ENCODE measurements at places on chromosomes 2 and 18.

DNA sequence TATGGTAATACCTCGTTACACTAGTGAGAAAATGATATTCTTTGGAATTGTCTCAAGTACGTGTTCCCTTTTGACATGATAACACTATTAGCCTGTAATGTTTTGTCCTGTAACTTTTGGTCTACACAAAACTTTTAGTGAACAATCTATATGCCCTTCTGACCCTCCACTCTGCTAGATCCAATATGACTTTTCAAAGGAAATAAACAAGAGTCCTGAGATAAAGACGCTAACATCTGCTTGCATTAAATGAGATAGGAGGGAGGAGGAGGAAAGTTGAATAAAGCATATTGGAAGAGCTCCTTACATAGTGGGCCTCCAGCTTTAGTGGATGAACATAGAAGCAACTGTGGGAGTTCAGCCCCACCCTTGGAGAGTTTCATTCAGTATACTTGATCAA, 83.3 kb upstream of the CAVIN2 start:
- DNase-seq, result no peak

GRCh38 chr18:48782381-48782861, 168.3 kb downstream of the SMAD7 start:
- no peak for DNase-seq

DNA sequence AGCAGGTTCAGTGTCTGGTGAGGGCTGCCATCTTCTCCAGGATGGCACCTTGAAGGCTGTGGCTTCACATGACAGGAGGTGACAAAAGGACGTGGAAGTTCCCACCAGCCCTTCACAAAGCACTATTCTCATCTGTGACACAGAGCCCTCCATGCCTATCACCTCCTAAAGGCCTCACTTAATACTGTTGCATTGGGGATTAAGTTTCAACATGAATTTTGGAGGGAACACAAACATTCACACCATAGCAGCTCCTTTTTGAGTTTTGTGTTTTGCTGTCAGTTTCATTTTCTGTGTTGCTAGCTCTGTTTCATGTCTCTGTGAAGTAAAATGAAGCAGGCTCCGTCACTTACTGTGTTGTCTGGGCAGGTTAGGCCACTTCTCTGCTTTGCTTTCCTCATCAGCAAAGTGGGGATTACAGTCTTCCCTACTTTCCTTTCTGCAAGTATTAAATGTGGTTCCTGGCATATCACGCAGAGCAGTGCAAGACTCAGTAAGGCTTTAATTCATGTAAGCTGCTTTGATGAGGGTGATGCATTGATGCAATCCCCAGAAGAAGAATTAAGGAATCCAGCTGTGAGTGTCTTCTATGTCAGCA, 31.6 kb downstream of the LIMS1 start:
- no peak for DNase-seq

GRCh38 chr2:95034221-95034620, 8.7 kb downstream of the MAL start:
- DNase-seq, result no peak

GRCh38 chr2:215141706-215142105, 3.3 kb upstream of the ABCA12 start:
- no peak for DNase-seq

DNA sequence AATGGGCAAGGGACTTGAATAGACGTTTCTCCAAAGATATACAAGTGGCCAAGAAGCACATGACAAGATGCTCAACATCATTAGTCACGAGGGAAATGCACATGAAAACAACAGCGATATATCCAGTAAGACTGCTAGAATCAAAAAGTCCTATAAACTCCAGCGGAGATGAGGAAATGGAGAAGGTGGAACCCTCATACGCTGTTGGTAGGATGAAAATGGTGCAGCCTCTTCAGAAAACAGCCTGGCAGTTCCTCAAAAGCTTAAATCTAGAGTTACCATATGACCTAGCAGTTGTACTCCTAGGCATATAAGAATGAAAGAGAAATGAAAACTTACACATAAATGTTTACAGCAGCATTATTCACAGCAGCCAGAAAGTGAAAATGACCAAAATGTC, 48.1 kb downstream of the HPCAL1 start:
- DNase-seq, result no peak

DNA sequence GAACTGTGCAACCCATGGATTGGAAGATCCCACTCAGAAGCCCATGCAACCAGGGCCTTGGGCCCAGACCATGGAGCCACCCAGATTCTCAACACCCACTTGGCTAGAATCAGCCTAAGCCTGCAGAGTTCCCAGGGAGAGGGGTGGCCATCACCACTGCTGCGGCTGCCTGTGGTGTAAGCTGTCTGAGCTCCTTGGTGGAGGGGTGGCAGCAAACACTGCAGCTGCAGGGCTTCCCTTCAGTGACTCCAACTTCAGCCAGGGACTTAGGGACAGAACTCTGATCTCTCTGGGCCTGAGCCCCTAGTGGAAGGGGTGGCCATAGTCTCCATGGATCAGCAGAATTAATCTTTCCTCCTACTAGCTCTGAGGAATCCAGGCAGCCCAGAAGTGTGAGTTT, 72.5 kb downstream of the RAD51AP2 start:
- DNase-seq, result no peak

DNA sequence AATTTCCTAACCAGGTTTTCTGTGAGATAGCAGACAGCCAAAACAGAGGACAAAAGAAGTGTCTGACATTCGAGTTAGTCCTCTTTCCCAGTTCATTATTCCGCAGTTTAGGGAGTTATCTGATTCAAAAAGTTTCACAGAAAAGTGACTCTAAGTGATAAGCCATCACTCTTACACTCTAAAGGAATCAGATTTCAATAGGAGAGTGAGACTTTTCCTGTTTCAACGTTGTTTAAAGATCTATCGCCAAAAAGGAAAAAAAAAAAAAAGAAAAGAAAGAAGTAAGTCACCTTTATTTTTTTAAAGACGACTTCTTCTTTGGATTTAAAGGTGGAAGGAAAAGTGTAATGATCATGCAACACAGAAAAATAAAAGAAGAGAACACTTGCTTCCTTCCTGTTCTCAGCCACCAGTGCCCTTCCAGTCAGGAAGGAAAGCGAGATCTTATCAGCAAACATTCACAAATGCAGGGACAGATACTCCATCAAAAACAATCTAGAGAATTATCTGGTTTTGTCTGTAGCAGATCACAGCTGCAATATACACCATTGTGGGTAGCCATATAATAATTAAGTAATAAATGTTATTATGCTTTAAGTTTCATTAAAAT, 49.8 kb downstream of the TFPI start:
- no peak for DNase-seq

- DNase-seq, result no peak
Observed at GRCh38 chr2:98515250-98515991, 70.8 kb downstream of the INPP4A start.

DNA sequence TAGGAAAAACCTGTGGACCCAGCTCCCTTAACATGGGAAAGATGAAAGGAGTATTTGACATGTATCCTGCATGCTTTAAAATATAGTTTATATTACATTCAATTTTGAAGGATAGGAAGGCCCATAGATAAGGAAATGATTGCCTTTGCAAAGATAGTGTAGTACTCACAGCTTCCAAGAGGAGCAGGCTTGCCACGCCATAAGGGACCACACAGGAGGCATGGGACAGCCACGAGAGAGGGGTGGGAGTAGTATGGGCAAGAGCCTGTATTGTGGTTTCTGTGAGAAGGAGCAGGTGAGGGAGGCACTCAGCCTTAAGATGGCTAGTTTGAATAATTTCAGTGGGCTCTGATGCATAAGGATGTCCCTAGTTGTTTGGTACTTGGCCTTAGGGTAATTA, 740.3 kb downstream of the SATB2 start:
- DNase-seq, result no peak

DNA sequence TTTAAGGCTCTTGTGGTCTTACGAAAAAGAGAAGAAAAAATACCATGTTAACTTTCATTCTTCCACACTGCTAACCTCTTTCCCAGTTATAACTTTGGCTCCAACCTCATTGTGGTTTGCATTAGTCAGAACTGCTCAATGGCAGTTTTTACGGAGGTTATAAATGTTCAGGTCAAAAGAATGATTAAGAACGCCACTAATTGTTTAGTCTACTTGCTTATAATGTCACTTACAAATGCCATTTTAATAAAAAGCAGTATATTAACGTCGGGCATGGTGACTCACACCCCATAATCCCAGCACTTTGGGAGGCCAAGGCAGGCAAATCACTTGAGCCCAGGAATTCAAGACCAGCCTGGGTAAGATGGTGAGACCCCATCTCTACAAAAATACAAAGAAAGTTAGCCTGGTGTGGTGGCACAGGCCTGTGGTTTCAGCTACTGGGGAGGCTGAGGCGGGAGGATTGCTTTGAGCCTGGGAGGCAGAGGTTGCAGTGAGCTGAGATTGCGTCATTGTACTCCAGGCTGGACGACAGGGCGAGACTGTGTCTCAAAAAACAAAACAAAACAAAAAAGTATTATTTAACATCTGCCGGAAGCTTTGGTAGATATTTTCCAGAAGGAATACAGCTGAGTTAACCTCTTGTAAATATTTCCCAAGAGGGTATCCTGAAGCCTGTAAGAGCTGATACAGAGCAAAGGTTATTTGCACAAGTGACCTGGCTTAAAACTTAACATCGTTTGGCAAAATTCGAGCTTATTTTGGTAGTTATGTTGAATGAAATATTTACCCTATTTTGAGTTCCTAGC, 5.1 kb downstream of the AGPS start:
- no peak for DNase-seq

DNA sequence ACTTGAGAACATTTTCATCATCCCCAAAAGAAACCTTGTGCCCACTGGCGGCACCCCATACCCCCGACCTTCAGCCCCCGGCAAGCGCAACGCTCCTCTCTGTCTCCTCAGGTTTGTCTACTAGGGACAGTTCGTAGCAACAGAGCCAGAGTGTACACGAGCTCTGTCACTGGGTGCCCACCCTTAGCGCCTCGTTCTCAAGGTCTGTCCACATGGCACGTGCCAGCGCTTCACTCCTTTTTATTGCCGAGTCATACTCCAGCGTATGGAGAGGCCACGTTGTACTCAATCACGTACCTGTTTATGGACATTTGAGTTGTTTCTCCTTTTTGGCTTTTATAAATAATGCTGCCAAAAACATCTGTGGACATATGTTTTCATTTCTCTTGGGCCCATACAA, 30.3 kb upstream of the GPC1 start:
- DNase-seq, result no peak

- DNase-seq, result no peak
Observed at GRCh38 chr2:48339451-48339850, 190.5 kb upstream of the STON1 start.

GRCh38 chr18:61541673-61542072, 208.4 kb downstream of the CDH20 start:
- DNase-seq, result peak; percentile 14

GRCh38 chr18:23856466-23857163, 157.9 kb upstream of the TTC39C start:
- DNase-seq, result peak; percentile 26

- DNase-seq, result no peak
Observed at GRCh38 chr2:215771241-215771640, 242.1 kb downstream of the MREG start.

- no peak for DNase-seq
Observed at GRCh38 chr2:197560146-197560665, 44.3 kb downstream of the MOB4 start.
